Activated naive CD8-positive, alpha-beta T cell treated with anti-CD3 and anti-CD28 coated beads for 36 hours (primary cell): ENCODE measurements at places on chromosomes 1 and 21.

GRCh38 chr1:3740042-3740441 is 12.2 kb upstream of the CCDC27 start:
- DNase-seq = no peak

- DNase-seq = no peak
Observed at GRCh38 chr1:42745851-42746250, 5.8 kb upstream of the CLDN19 start.

- DNase-seq = no peak
Observed at GRCh38 chr1:45765999-45766792, 15.7 kb upstream of the IPP start.

DNA sequence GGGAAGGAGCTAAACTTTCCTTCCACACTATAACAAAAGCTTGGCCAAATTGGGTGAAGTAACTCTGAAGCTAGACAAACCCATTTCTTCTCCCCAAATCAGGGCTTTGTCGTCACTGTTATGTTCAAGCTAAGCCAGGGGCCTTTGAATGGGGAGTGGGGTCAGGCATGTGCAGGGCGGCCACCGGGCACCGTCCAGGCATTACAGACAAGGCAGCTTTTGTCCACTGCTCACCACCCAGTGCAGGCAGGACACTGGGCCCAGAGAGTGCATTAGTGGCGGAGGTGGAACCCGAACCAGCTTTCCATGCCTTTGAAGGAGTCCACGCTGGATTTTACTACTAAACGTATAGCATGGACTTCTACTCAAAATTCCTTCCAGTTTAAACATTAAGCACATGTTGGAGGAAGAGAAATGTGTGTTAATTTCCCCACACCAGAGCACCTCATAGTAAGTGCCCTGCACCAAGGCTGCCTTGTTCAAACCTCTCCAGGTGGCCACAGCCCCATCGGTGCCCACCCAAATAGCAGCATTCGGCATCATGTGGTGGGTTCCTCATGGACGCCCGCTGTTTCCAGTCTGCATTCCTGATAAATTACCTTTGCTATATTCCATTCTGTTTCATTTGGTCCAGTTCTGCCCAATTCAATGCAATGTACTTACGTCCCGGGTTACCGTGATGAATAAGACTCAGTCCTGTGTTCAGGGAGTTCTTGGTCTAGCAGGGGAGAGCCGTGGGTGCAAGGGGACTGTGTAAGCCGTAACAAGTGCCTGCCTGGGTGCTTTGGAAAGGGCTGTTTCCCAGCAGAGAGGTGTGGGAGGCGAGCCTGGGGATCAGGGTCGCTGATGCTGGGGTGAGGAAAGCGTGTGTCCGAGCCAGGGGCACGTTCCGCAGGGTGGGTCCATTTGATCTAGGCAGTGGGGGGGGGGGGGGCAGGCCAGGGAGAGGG is 1.6 kb downstream of the UBASH3A start:
- peak; percentile 29 for DNase-seq

DNA sequence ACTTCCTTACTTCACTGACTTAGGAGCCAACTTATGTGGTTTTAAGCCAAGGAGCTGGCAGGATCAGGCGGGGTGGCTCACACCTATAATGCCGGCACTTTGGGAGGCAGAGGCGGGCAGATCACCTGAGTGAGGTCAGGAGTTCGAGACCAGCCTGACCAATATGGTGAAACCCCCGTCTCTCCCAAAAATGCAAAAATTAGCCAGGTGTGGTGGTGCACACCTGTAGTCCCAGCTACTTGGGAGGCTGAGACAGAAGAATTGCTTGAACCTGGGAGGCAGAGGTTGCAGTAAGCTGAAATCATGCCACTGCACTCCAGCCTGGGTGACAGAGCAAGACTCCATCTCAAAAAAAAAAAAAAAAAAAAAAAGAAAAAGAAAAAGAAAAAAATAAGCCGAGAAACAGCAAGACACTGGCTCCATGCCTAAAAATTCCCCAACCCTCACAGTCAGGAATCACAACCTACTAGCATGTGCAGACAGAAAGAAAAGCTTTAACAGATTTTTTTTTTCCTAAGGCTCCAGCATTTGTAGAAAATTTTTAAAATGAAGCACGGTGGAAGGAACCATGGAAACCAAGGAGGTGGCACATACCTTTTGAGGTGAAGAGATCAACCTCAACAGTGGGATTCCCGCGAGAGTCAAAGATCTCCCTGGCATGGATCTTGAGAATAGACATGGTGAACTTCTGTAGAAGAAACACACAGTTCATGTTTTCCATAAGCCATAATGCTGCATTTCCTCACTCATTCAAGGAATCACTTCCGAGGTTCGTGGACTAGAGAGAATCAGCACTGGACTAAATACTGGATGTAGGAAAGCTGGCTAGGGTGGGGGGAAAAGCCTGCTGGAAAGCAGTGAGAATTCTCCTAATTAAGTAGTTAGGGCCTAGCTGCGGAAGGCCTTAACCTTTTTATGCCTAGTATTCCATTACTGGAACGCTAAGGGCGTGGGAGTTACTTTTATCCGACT is 4.0 kb downstream of the ENO1 start:
- no peak for DNase-seq

DNA sequence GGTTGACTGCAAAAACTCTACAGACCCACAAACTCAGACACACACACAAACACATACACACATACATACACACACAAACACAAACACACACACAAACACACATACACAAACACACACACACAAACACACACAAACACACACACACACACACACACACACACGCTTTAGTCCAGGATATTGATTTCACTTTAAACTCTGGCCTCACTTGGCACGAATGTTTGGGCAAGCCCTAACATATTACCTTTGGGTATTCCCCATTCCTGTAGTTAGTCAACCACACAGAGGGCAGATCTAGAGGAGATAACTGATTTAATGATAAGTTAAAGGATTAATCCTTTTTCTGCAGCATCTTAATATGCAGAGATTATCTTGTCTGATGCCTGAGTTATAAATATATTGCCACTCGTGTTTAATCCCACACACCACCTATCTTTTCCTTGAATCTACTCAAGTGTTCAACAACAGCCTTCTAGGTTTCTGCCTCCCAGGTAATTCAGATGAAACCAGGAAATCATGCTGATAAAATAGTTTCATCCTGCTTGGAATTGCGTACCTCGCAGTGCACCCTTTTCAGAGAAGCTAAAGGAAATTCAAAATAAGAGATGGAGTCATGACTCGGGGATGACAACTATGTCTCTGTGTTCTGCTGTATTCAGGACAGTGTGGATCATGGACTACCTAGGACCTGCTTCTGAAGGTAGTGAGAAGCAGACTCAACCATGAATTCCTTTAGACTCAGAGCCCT is 14.5 kb upstream of the RUNX1 start:
- DNase-seq = no peak

GRCh38 chr1:224217655-224218623 is 34.9 kb downstream of the DEGS1 start:
- no peak for DNase-seq

DNA sequence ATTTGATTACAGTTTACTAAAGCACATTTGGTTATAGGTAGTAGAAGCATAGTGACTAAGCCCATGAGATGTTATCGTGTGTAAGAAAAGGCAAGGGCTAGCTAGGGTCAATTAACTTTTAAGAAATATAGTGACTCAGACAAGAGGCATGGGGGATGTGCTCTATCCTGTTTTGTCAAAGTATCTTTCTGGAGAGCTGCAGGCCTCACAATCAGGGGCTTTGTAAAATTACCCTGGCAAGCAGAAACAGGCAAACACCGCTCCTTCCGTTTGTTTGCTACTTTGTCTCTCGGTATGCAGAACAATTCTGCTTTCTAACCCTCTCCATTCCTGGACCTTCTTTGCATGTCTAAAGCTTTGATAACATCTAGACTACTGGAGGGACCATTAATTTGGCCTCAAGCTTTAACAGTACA is 26.1 kb upstream of the ZNF697 start:
- DNase-seq = no peak

DNA sequence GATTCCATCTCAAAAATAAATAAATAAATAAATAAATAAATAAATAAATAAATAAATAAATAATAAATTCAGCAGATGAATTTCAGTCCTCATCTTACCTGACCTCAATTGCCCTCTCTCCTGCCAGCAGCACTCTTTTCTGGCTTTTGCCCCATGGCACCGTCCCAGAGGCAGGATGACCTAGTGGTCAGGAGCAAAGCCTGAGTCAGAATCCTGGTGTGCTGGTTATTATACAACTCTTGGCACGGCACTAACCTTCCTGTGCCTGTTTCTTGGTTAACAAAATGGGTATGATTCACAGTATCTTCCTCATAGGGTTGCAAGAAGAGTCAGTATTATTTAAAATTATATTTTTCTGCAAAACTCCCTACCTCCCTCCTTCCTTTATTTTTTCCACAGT is 43.0 kb downstream of the NKAIN1 start:
- no peak for DNase-seq

- no peak for DNase-seq
Observed at GRCh38 chr21:43979654-43980053, 32.5 kb upstream of the TRAPPC10 start.

DNA sequence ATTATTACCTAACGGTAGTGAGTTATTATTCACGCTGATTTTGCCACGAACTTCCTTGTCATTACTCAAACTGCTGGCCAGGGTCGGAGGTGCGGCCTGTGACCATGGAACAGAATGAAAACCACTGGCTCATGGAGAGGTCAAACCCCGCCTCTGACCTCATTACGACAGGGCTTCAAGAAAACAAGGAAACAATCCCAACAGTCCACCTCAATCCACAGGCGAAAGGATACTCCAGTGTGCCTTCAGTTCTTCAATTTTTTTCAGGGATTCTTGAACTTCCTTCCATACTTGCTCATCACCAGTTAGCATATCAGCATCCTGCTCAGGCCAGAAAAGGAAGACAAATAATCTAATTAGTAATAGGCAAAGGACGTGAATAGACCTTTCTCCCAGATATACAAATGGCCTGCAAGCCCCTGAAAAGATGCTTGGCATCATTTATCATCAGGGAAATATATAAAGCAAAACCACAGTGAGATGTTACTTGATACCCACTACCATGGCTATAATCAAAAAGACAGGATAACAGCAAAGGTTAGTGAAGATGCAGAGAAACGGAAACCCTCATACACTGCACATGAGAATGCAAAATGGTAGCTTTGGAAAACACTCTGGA is 643.4 kb downstream of the SMYD3 start:
- DNase-seq = no peak

- no peak for DNase-seq
Observed at GRCh38 chr1:119227456-119227855, 87.0 kb upstream of the WARS2 start.

DNA sequence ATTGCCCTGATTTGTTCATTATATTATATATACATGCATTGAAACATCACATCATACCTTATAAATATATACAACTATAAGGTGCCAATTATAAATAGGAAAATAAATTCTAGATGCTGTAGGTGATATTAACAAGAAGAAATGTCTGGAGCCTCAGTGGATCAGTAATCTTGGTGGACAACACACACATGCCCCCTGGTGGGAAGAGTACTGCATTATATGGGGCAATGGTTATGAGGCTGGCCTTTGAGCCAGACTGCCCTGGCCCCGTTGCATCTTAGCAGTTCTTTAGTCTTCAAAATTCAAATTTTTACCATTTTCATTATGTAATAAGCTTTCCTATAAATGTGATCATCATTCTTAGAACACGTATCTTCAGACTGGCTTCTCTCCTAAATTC is 335.0 kb upstream of the GREM2 start:
- no peak for DNase-seq

GRCh38 chr1:9363061-9363471 is 70.4 kb downstream of the SPSB1 start:
- no peak for DNase-seq

DNA sequence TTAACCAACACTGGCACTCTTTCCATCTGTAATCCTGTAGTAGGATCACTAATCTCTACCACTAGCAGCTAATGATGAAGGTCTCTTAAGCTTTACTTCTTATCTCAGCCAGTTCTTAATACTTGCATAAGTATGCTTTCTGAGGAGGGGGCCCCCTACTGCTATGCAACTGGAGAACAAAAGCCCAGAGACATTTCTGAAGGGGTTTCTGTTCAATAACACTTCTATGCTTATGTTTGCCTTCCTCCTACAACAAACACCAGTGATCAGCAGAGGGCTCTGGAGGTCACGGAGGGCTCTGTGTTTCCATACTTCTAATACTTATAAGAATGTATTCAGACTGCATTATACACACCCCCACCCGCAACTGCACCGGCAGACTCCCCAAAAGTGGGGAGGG is 215.8 kb downstream of the BARHL2 start:
- no peak for DNase-seq

- DNase-seq = no peak
Observed at GRCh38 chr1:107643766-107644165, 321.2 kb downstream of the VAV3 start.
